ENCODE measurements at places on chromosomes 1 and 21. TPM values are rescaled to one million over a fixed set of nuclear protein-coding genes. Genes with fewer than 3 reads are reported as not detected.

DNA sequence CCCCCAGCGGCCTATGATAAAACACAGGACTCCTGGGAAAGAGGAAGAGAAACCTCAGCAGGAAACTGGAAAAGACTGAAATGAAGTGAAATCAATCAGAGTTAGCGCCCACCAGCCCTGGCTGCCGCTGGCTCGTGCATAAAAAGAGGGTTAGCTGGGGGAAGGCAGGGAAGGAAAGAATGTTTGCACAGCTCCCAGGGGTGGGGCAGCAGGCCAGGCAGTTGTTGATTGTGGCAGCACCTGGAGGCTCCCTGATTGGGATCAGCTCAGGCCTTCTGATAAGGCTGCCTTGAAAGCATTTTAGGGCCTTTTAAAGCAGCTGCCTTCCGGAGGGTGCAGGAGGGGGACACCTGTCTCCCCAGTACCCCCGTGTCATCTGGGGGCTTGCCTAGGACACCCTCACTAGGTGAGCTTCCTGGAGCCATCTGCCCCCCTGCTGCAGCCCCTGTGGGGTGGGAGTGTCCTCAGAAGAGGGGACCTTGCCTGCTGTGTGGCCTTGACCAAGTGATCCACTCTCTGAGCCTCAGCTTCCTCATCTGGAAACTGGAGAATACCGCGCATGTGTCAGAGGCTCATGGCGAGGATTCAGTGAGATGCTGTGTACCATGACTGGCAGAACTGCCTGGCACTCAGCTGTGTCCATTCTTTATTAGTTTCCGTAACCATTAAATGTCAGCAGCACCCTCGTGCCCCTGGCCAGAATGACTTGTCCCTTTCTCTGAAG is 6.6 kb downstream of the EPHB2 start:
- H3K27ac ChIP-seq = no peak overlapping the region
- peaks cover 7% of the 10 kb centered on the region for H3K27me3 ChIP-seq
- peak; percentile 75 for DNase-seq
- H3K4me3 ChIP-seq = no peak overlapping the region
- H3K4me1 ChIP-seq = peaks cover 10% of the 10 kb centered on the region

DNA sequence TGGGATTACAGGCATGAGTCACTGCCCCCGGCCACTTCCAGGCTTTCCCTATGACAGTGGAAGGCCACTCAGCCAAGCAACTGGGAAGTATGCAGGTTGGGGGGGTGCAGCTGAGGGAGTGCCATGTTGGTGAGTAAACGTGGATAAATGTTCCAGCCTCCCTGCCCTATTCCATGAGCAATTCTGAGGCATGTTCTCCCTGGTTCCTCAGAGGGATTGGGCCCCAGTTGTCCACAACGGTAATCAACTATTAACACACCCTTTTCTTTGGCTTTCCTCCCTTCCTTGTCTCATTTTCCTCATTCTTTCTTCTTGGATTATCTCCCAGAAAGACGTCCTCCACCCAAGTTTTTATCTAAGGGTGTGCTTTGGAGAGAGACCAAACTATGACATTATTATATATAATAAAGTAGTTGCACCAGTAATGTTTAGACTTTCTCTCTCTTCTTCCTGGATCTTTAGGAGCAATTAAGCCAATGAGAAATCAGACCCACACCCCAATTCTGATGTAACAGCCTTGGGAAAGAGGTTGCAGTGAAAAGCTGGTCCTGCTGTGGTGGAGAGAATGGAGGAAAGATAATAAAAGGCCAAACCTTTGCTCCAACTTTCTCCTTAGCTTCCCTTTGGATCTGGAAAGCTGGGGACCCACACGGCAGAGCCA is 6.8 kb upstream of the SLAMF9 start:
- no peaks in the 10 kb centered on the region for H3K36me3 ChIP-seq
- H3K4me3 ChIP-seq = no peak overlapping the region
- no peaks in the 10 kb centered on the region for H3K27me3 ChIP-seq
- no peak for DNase-seq
- H3K4me1 ChIP-seq = no peaks in the 10 kb centered on the region
- H3K27ac ChIP-seq = no peak overlapping the region

DNA sequence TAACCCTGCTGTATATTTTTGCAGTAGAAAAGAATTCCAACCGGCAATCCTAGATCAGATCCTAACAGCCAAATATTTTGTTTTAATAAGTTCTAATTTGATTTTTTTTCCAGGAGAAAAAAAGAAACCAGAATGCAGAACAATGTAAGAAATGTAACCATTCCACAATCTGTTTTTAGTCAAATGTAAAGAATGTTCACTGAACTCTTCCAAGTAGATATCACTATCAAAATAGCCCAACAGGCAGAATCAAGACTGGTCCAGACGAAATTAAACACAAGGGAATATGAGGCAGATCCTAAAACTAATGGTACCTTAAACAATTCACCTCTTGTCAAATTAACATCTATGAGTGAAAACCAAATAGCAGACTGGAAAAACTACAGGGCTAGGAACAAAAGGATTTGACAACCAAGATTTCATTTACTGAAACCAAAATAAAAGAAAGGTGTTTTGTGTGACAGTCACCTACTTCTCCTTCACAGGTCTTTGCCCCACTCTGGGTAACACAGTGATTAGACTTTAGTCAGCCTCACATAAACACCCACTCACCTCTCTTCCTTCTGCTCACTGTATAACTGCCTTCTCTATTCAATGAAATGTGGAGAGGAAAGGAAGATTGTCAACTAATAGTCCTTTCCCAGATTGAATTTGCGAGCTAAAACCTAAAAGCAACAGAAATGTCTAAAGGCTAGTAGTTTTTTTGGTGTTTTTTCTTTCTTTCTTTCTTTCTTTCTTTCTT is 137.9 kb downstream of the FAF1 start:
- H3K27ac ChIP-seq = no peak overlapping the region
- H3K27me3 ChIP-seq = no peaks in the 10 kb centered on the region
- no peak overlapping the region for H3K4me3 ChIP-seq
- no peaks in the 10 kb centered on the region for H3K4me1 ChIP-seq
- no peak for DNase-seq

DNA sequence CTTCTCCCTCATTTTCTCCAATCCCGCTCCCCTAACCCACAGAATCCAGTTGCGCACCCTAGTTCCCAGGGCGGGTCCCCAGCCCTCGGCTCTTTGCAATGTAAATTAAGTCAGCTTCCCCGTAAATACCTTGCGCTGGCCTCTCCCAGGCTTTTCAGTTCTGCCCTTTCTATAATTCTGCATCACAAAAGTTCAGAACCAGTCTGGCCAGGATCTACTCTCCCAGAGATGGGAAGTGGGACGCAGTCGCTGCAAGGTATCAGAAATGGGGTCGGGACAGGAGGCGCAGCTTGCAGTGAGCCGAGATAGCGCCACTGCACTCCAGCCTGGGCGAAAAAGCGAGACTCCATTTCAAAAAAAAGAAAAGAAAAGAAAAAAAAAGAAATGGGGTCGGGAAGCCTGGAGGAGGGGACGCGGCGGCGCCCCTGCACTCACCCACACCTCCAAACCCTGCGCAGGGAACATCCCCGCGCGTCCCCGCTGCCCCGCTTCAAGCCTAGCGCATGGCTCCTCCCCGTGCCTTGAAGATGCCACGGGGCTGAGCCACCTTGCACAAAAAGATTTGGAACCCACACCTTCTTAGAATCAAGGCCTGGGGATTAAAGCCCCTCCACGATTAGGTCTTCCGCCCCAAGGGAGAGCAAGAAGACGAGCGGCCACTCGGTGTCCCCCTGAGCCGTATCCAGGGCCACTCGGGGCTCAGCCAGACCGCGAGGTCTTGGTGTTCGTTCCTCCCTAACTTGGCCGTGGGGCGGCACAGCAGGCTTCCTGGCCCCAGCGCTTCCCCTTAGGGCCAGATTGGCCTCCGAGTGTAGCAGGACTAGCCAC is 27.2 kb upstream of the ITLN2 start:
- peaks cover 7% of the 10 kb centered on the region for H3K4me1 ChIP-seq
- no peak overlapping the region for H3K27ac ChIP-seq
- H3K27me3 ChIP-seq = peaks cover 15% of the 10 kb centered on the region
- DNase-seq = no peak
- no peaks in the 10 kb centered on the region for H3K36me3 ChIP-seq
- H3K4me3 ChIP-seq = peak overlapping the region; percentile 21

DNA sequence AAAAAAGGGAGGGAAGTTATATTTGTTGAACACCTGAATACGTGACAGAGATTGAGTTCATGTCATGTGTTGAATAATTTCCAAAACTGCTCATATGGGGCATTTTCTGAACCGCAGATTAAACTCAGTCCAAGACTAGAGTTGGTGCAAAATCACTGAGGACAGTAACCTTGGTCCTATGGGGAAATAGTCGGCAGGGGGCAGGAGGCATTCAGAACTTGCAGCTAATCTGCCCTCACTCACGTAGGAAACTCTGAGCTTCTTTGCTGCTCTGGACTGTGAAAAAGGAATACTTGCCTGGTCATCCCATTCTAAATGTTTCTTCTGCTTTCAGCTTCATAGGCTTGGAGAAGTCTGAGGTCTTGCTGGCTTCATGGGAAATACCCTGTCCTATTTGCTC is 228.3 kb upstream of the ZP4 start:
- H3K27me3 ChIP-seq = no peaks in the 10 kb centered on the region
- H3K36me3 ChIP-seq = no peaks in the 10 kb centered on the region
- DNase-seq = no peak
- no peak overlapping the region for H3K4me3 ChIP-seq

DNA sequence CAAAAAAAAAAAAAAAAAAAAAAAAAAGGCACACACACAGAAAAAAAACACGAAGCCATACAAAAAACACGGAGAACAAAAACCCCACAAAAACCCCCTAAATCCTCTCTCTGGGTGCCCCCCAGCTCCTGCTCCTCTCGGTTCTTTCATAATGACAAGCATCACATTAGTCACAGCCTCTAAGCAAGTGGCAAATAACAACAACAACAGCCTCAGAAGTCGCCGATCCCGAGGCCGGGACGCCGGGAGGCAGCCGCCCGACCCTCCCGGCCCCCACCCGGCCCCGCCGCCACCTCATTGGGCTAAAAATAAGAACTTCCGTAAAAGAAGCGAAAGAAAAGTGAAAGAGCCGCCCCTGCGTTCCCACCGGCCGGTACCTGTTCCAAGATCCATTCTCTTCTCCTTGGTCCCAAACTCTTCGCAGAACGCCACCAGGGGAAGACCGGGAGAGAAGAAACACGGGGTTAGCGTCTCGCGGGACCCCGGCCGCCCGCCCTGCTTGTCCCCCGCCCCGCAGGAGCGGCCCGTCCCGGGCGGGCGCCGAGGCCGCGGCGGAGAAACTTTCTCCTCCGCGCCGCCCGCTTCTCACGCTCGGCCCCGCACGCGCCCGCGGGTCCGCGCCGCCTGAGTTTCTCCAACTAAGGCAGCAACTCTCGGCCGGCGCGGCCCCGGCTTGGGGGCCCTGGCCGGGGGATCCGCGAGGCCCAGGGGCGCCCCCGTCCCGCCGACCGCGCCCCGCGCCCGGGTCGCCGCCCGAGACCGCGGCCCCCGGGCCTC is 102.8 kb downstream of the CASZ1 start:
- DNase-seq = peak; percentile 76
- H3K27me3 ChIP-seq = no peaks in the 10 kb centered on the region
- H3K27ac ChIP-seq = peak overlapping the region; percentile 91
- peak overlapping the region; percentile 76 for H3K4me3 ChIP-seq
- no peaks in the 10 kb centered on the region for H3K36me3 ChIP-seq
- peaks cover 28% of the 10 kb centered on the region for H3K4me1 ChIP-seq

The NTNG1 gene
- 12.6 TPM for total RNA-seq

GRCh38 chr1:245788269-245788668 is 633.5 kb downstream of the KIF26B start:
- no peaks in the 10 kb centered on the region for H3K27me3 ChIP-seq
- no peak overlapping the region for H3K27ac ChIP-seq
- H3K4me3 ChIP-seq = no peak overlapping the region
- H3K4me1 ChIP-seq = no peaks in the 10 kb centered on the region
- no peak for DNase-seq

The MEGF6 gene
- 96.6 TPM for total RNA-seq

DNA sequence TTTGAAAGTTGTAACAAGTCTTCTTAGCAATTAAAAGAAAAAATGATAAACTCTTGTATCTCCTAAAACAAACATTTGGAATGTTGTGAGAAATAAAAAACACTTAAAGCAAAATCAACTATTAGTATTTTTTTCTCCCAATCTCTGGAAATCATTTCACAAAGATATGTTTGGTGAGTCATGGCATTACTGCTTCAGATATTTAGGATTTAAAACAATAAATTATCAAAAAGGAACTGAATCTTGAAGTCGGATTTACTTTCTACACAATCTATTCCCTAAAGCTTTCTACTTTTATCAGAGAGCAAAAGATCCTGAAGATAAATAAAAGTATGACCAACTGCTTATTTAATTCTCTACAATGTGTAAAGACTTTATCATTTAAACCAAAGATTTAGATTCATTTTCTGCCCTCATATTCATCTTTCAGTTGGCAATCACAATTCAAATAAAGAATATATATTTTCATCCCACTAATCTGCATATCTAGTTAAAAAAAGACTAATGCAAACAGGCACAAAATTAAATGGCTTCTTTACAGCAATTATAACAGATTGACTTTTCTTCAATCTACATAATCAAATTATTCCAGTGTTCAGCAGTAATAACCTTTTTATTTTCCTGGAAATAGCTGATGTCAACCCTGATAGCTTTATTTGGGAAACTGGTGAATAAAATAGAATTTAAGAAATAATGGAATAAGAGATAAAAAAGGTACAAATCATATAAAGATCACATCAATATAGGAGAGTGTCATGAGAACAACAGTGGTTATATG is 230.0 kb downstream of the COP1 start:
- H3K27ac ChIP-seq = no peak overlapping the region
- no peaks in the 10 kb centered on the region for H3K4me1 ChIP-seq
- H3K4me3 ChIP-seq = no peak overlapping the region
- DNase-seq = no peak
- no peaks in the 10 kb centered on the region for H3K27me3 ChIP-seq

GRCh38 chr21:42527127-42527488 is 13.5 kb downstream of the SLC37A1 start:
- no peak overlapping the region for H3K4me3 ChIP-seq
- H3K36me3 ChIP-seq = peaks cover 8% of the 10 kb centered on the region
- no peak for DNase-seq
- H3K27me3 ChIP-seq = no peaks in the 10 kb centered on the region
- H3K4me1 ChIP-seq = peaks cover 61% of the 10 kb centered on the region
- H3K27ac ChIP-seq = peak overlapping the region; percentile 56

The PLCH2 gene
- total RNA-seq = 2.4 TPM

DNA sequence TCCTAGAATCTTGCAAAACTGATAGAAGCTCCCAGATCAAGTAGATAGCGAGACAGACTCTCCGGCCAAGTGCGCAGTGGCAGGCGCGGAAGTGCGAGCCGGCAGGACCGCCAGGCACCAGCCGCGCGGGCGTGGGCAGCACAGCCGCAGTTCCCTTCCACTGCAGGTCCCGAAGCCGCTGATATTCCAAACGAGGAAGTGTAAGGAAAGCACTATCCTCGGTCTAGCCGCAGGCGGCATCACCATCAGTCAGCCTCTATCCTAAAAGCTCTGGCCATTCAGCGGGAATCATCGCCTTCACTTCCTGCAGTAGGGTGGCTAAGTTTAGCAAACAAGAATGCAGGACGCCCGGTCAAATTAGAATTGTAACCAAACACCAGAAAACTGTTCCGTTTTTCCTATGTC is 710 bp downstream of the GLRX2 start:
- H3K27me3 ChIP-seq = no peaks in the 10 kb centered on the region
- DNase-seq = peak; percentile 85
- H3K4me1 ChIP-seq = peaks cover 11% of the 10 kb centered on the region
- H3K36me3 ChIP-seq = peaks cover 13% of the 10 kb centered on the region

Measured in upper lobe of right lung (tissue), 1 donor.